H7 (cell line): ENCODE measurements at places on chromosomes 3 and 15. TPM values are rescaled to one million over a fixed set of nuclear protein-coding genes. Genes with fewer than 3 reads are reported as not detected.

The BCL2A1 gene
- not detected in 2 replicates for total RNA-seq

The GHRL gene
- total RNA-seq = not detected in 2 replicates

The LMAN1L gene
- not detected in 2 replicates for total RNA-seq

The MCF2L2 gene
- total RNA-seq = 5.3 and 6.4 TPM in 2 replicates

The SCG5 gene
- 6.0 and 21.2 TPM in 2 replicates for total RNA-seq

The SLTM gene
- 56.4 and 69.7 TPM in 2 replicates for total RNA-seq

The BOC gene
- total RNA-seq = 2.8 and 3.0 TPM in 2 replicates

The SPSB4 gene
- 35.1 and 35.6 TPM in 2 replicates for total RNA-seq

The TIGIT gene
- total RNA-seq = not detected in 2 replicates

DNA sequence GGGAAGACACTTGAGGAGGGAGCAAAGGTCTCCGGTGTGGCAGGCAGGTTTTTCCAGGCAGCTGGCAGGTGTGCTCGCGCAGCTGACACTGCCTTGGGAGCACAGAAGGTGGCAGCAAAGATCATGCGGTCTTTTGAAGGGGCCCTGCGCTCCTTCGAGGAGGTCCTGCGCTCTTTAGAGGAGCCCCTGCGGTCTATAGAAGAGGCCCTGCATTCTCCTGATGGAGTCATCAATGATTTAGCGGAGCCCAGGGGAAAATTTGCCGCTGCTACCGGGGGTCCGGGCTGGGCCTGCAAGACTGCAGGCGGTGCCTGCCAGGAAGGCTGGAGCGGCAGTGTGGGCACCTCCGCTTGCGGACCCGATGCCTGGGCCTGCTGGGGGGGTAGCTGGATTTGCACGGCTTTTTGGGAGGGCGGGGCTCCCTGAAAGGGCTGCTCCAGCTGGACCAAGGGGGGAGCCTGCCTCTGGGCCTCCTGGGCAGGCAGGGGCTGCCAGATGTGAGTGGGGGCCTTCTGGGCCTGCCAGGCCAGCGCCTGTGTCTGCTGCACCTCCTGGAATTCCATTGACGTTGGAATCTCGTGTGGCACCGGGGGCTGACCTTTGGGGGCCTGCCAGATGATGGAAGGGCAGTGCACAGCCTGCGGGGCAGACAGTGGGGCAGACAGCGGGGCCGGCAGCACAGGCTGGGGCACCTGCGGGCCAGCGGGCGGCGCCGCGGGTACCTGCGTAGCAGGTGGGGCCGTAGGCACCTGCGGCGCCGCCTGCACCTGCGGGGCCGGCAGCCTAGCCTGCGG lies 2.1 kb downstream of the MAGEL2 start:
- DNase-seq = peak; percentile 77

GRCh38 chr15:93610944-93611343 lies 521.9 kb upstream of the RGMA start:
- DNase-seq = no peak

DNA sequence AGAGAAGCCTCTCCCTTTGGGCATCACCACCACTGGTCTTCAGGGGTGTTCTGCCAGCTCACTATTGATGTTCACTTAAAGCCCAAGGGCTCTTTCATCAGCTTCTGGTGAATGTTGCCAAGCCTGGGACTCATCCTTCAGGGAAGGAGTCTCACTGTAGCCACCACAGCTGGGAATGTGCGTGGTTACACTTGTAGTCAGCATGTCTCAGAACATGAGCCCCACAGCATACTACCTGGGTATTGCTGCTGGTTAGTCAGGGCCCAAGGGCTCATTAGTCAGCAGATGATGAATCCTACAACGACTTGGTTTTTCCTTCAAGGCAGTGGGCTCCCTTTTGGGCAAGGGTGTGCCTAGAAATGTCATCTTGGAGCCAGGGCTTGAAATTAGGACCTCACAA lies 412.9 kb downstream of the VGLL3 start:
- DNase-seq = no peak

GRCh38 chr15:73984208-73984979 lies 7.7 kb downstream of the STOML1 start:
- DNase-seq = no peak

- DNase-seq = no peak
Observed at GRCh38 chr15:92107510-92107909, 254.0 kb downstream of the SLCO3A1 start.

GRCh38 chr3:149122721-149123578 lies 6.5 kb upstream of the HPS3 start:
- no peak for DNase-seq

DNA sequence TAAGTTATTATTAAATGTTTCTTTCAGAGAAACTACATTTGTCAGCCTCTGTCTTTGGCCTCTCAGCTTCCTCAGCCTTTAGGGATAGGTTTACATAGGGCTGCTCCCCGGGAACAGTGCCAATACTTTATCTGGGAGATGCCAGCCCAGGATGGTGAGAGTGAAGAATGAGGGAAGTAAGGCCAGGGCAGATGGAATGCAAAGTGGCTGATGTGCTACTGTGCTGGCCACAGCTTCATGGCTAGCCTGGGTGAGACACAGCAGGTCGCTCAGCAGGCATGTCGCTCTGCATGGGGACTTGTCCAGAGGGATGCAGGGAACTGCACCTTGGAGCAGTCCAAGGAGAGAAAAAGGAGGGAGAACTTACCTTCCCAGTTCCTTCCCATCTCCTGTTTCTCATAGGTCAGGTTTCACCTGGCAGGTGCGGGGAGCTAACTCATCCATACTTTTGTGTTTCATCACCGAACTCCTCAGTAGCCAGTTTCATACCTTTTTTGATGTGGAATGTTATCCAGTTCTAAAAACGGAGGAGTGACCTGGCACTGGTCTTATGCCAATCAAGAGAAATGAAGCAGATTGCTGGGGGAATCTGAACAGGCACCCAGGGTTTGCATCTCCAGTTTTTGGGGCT lies 30.9 kb upstream of the C15orf39 start:
- DNase-seq = no peak

DNA sequence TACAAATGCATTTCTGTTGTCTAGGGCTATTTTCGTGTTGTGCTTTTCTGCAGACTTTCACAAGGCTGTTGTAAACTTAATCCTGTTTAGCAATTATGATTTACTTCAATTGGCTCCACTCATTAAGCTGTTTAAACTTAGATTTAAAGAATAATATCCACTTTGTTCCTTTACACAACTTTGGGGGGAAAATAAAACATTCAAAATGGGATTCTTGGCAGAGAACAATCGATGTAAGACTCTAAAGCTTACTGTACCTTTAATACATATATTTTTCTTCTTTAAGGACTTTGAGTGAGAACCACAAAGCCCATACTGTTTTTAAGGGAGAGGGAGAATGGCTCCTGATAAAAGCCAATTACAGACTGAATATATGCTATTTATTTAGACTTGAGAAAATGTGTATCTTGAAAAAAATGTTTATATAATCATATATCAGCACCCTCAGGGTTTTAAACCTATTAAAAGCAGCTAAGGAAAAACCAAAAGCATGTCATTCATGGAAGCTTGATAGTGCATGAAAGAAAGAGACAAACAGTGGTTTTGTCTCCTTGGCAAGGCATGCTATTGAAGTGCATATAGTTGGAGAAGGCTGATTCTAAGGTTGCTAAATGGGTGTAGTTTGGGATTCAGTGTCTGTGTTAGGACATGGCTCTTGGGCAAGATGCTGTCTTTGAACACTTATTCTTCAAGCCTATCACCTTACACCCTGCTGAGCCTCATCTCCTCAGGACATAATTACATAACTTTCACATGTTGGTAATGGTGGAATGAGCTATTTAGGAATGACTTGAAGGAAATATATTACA lies 293.4 kb upstream of the TBC1D5 start:
- no peak for DNase-seq

GRCh38 chr3:99875581-99875928 lies 57.9 kb downstream of the CMSS1 start:
- DNase-seq = no peak

DNA sequence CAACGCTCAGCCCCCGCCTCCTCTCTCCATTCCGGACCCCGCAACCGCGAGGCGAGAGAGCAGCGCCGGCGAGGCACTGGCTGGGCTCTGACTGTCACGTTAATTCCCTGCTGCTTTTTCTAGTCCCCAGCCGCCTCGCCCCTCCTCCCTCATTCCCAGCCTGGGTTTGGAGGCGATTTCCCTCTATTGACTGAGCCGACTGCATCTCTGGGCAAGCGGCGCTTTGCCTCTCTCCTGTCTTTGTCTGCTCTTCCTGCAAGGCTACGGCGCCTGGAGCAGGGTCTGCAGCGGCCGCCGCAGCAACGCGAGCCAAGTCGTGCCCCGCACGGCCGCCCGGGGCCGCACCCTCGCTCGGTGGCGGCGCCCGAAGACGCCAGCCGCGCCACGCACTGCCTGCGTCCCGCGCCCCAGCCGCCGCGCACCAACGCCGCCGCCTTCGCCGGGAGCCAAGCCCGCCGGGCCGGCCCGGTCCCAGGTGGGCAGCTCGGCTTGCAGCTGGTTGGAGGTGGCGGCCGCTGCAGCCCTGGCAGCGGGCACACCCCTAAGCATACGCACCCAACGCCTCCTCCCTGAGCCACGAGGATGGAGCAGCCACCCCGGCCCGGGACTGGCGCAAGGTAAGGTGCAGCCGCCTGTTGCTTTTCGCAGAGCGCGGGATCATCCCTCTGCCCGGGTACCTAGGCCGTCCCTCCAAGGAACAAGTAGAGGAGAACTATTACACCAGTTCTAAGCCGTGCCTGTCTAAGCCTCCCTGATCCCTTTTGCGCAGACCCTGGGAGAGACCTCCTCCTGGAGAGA lies at the start of gene LRRC3B:
Gene LRRC3B, plus strand, starts transcription at position 152 of the 798 bp plus-strand sequence. CDS start 86,901 bp downstream, outside the sequence.
- DNase-seq = peak; percentile 85

GRCh38 chr3:183555541-183556081 lies at the start of gene KLHL6:
Gene KLHL6, minus strand, starts transcription at chr3:183555706. Its CDS starts 53 bp downstream, at chr3:183555653.
- DNase-seq = no peak

- no peak for DNase-seq
Observed at GRCh38 chr15:61237400-61237799, 8.3 kb upstream of the RORA start.

DNA sequence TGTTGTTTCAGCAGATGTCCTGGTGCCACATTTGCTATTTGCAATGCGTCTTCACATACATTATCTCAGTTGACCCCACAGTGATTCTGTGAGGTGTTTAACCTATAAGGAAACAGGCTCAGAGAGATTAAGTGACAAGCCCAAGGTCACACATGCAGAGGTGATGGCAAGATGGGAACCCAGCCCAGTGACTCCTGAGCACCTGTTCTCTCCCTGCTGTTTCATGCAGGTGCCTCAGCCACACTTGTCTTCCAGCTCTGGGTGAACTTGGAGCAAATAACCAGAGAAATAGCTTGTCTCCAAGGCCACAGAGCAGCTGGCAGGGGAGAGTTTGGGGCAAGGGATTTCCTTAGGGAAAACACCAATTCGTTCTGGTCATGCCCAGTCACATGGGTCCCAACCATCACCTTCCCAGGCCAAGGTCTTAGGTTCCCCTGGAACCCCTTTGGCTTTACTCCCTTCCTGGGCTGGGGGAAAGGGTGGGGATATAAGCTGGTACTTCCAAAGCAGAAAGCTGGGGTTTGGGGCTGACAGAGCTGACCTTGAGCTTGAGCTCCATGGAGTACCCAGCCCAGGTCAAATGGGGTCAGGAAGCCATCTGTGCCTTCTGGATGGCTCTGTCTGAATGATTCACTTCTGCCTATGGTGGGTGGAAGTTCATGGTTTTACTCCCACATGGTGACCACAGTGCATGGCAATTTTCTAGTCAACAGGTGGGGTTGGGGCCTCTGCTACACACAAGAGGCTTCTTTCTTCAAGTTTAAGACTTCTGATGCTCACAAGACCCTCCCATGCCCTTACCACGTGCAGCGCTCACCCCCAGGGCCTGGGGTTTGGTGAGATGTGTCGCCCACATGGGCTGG lies 22.4 kb downstream of the LIPC start:
- DNase-seq = no peak

- no peak for DNase-seq
Observed at GRCh38 chr15:99424978-99425656, 140.7 kb upstream of the MEF2A start.

GRCh38 chr15:89075846-89076245 lies 12.4 kb upstream of the ABHD2 start:
- no peak for DNase-seq

DNA sequence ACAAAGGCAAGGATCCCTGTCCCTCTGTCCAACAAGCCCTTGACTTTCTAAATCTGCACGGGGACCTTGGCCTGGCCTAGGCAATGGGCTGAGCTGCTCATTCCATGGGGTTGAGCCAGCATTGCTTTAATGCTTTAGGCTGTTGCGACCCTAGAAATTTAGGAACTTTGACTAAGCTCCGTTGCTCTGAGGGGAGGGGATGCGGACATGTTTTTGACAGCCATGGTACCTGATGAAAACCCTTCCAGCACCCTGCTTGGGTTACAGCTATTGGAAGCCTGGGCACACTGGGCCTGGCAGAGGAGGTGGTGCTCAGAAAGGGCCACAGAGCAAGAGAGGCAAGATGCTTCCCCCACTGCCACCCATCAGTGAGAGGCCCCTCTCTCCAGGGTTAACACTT lies 37.1 kb downstream of the SYNM start:
- DNase-seq = peak; percentile 29

GRCh38 chr15:81038975-81039607 lies 38.4 kb downstream of the TLNRD1 start:
- DNase-seq = no peak
